ENCODE measurements at places on chromosomes 11 and 22.

DNA sequence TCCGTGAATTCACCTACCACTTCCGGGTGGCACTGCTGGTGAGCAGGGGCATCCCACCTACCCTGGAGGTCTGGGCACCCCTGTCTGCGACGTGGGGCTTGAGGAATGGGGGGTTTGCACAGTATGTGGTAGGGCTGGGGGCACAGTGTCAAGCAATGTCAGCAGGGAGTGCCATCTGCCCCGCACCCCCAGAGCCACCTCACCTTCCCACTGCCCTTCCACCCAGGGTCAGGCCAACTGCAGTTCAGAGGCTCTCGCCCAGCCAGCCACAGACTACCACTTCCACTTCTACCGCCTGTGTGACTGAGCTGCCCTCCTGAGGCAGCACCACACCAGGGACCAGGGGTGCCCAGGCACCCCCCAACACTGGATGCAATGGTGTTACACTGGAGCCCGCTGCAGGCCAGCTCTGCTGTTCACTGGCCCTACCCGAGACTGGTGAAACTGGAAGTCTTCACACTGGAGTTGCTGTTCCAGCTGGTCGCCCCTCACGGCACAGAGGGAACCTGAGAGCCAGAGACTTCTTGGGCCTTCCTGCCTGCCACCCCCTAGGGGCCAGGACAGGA is 6.5 kb downstream of the TMEM258 start:
- no peak for DNase-seq

DNA sequence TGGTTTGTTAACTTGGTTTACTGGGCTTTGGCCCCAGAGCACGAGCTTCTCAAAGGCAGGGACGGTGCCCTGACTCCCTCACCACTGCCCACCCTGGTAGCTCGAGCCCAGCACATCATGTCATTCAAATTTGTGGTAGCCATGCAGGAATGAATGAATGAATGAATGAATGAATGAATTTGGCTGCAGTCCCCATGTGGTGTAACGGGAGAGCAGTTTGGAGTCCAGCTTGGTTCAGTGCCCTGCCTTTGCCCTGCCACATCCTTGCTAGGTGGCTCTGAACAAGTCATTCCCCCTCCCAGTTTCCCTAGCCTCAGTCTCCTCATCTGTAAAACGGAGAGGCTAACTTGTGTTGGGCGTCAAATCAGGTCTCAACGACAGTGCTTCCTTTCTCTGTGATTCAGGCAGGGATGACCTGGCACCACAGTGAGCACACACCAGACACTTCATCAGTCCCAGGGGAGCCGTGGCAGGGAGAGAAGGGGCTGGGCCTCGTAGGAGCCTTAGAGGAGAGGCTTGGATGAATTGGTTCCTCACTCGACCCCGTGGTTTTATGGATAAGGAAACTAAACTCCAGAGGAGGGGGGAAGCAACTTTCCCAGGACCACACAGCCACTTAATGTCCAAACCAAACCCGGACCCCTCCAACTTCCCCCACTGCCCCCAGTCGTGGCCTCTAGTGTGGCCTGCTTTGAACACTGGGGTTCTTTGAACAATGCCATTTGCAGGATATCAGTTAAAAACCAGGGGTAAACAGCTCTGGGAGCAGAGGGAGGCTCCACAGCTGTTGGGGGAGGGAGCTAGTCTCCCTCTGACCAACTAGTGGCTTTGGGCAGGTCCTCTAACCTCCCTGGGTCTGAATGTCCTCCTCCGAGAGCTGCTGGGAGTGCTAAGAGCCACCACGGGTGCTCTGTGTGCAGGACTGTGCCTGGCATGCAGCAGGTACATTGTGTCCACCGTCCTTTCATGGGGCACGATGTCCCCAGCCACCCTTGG is 86.2 kb downstream of the CACNA1I start:
- no peak for DNase-seq

- no peak for DNase-seq
Observed at GRCh38 chr11:2178906-2179494, 7.4 kb upstream of the TH start.

DNA sequence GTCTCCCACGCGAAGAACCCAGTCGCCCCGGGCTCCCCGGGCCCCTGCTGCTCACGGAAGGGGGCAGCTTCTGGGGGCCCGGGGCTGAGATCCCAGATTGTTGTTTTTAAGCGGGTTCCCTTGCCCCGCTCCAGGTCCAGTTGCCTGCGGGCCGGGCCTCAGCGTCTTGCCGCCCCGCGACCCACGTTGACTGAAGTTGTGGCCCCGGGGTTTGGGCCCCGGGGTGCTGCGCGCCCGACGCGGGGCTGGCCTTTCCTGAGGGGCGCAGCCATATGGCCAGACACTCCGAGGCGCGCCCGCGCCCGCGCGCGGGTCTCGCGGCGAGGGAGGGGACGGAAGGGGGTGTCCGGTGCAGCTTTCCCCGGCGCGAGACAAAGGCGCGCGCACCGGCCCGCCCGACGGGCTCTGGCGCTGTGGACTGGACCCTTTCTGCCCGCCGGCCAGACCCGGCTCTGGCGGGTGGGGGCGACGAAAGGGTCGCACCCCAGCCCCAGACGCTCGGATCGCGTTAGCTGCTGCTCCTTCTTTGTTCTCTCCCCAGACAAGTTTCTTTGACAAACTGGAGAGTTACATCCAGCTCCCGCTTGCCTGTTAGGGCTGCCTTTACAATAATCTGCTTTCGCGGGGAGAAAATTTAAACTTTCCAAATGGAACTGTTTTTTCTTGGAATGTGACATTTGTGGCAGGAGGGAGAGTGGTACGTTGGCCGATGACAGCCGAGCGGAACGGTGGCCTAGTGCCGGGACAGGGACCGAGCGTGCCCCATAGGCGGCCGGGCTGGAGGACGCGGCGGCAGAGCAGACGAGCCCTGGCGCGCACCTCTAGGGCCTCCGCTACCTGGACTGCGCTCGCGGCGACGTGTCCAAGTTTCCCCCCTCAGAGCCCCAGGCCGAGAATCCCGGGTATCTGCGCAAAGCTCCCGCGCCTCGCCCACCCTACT is 716 bp downstream of the AMOTL1 start:
- no peak for DNase-seq

GRCh38 chr11:2315395-2316168 is 13.8 kb downstream of the TSPAN32 start:
- DNase-seq, result no peak

- no peak for DNase-seq
Observed at GRCh38 chr22:41660416-41660815, 28.3 kb downstream of the SNU13 start.

GRCh38 chr22:35534091-35534490 is 6.5 kb upstream of the RASD2 start:
- no peak for DNase-seq

DNA sequence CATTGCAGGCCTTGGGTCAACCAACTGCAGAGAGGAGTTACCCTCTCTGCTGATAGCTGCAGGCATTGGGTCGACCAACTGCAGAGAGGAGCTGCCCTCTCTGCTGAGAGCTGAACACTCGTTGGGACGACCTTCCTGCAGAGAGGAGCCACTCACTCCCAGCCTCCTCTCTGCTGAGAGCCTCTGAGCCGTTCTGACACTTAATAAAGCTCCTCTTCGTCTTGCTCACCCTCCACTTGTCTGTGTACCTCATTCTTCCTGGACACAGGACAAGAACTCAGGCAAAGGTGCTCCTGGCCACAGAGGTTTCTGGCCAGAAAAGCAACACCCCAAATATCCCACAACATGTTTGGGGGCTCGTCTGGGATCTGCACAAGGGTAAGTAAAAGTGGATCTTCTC is 7.5 kb upstream of the PKP3 start:
- DNase-seq, result no peak

GRCh38 chr11:23079382-23079813 is 219.1 kb upstream of the CCDC179 start:
- DNase-seq, result no peak

GRCh38 chr11:114017723-114018122 is 41.8 kb upstream of the ZBTB16 start:
- DNase-seq, result no peak

DNA sequence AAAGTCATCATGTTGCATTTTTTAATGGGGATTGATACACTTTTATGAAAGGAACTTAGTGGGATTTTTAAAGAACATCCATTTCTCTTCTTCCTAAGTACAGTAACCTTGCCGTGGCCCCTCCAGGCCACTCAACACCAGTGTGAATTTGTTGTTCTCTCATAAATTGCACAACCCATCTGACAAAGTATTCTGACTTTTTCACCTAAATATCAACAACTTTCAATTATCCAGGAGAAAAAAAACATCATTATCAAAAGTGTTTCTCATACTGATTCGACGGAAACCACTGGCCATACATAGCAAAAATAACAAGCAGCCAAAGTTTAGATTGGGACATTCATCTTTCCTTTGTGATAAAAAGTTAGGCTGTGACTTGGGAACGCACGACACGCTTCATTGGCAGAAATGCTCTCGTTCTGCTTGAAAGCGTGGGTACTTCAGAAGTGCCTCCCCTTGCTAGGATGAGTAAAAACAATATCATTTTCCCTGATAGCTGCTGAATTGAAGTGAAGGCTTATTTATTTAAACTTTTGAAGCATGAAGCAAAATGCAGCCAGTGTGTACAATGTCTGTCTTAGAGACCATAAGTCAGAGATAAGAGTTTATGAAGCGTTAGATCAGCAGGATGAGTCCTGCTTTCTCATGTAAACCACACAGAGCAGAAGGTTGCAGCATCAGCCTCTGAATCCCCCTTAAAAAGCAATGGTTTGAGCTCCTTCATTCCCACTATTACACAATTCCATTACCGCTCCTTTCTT is 20.6 kb upstream of the EIF3M start:
- DNase-seq, result no peak

DNA sequence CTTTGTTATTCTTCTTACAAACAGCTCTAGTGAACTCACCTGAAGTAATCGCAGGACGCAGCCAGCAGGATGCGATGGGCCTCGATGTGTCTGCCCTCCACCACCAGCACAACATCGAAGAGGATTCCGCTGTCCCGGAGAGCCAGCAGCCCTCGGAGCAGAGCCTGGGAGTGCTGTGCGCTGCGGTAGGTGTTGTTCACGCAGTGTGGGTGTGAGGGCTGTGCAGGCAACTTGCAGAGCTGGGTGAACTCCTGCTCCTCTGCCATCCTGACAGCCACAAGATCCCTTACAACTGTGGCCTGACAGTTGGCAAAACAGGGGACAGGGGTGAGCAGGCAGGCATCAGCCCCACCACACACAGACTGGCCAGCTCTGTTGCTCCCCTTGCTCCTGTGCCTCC is 6.6 kb downstream of the KLHL22 start:
- no peak for DNase-seq

- DNase-seq, result no peak
Observed at GRCh38 chr22:45692549-45692948, 20.9 kb downstream of the ATXN10 start.

Data from CD4-positive, alpha-beta T cell treated with Interleukin-15 for 4 hours (primary cell).